Activated naive CD4-positive, alpha-beta T cell (primary cell): ENCODE measurements at places on chromosomes 2 and 18.

DNA sequence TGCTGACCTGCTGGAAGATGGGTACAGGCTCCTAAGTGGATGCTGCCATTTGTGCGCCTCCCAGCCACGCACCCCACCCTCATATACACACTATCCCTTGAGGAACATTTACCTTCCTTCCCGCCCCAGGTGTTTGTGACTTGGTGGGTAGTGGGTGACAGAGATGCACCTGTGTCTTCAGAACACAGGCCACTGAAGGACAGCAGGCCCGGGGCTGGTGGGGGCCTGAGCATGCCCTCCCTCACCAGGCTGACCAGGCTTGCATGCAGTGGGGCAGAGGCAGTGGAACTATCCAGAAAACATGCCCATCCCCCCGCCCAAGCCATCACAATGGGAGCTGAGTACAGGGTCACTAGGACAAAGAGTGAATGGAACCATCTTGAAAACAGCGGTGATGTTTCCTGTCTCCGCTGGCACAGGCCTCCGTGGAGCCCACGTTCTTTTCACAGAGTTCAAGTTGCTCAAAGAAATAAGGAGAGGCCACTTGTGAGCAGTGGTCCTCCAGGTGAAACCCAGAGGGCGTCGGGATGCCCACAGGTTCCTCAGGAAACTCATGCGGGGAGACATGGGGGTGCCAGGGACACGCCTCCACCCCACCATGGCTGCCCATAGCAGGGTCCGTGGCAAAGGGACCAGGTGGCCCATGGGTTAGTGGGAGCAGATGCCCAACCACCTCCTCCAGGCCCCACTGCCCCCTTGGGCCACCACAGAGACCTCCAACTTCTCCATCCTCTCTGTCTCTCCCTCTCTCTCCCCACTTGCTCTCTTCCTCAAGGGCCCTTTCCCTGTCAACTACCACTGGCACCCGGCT lies 90.9 kb downstream of the MALT1 start:
- no peak for DNase-seq

DNA sequence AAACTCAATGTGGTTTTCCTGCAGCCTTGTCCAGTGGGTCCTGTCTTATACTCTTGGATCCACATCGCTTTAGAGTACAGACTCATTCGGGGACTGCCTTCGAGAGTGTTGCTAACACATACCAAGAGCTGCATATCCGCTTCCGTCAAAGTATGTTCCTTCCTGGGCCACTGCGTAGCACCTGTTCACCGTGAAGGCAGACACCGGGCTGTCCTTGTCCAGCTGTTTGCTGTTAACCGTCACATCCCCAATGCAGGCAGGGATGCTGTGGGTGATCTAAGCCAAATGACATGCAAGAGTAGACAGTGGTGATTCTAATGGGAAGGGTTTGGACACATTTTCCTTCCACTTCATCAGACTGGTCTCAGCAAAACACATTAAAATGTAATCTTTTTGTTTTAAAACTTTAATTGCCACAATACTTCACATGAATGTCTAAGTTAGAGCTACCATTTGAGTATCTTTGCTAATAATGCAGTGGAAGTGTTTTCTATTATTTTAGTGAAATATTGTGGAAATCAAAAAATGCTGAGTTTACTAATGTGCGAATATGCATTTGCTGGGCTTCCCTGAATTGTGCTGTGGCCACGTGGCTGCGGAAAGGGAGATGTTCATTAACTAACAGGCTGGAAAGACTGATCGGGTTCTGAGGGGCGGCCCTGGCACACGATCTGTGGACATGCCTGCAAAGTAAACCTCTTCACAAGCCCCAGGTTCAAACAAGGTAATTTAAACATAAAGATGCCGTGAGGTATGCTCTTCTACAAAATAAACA lies 169.1 kb downstream of the LAMA1 start:
- no peak for DNase-seq

DNA sequence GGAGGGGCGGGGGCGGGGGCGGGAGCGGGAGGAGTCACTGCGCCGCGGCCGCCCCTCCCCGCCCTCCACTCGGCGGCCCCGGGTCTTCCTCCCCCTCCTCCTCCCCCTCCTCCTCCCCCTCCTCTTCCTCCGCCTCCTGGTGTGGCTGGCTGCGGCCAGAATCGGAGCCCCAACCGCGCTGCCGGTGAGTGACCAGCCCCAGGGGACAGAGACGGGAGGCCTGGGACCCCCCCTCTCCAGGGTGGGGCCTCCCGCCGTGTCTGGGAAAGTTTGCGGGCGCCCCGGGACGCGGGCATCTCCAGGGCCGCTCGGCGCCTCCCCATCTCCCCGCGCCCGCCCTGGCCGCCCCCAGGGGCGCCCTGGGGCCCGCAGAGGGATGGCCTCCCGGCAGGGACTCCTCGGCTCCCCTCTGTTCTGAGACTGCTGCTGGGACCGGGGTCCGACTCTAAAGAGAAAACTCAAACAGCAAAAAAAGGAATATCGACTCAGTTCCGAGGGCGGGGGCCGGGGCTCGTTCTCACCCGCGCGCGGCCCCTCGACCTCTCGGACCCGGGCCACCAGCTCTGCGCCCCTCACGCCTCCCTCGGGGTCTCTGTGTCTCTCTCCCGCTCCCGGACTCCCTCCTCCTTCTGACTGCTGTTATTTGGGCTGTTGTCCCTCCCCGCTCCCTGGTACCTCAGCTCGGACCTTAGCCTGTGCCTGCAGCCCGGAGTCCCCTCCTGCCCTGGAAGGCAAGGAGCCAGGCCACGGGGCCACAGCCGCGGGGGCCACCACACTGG lies at the start of gene STON1:
Gene STON1, plus strand, starts transcription at position 122 of the 779 bp plus-strand sequence. CDS start 50,480 bp downstream, outside the sequence.
- no peak for DNase-seq

- DNase-seq, result no peak
Observed at GRCh38 chr2:230877759-230878598, 13.2 kb downstream of the ITM2C start.

DNA sequence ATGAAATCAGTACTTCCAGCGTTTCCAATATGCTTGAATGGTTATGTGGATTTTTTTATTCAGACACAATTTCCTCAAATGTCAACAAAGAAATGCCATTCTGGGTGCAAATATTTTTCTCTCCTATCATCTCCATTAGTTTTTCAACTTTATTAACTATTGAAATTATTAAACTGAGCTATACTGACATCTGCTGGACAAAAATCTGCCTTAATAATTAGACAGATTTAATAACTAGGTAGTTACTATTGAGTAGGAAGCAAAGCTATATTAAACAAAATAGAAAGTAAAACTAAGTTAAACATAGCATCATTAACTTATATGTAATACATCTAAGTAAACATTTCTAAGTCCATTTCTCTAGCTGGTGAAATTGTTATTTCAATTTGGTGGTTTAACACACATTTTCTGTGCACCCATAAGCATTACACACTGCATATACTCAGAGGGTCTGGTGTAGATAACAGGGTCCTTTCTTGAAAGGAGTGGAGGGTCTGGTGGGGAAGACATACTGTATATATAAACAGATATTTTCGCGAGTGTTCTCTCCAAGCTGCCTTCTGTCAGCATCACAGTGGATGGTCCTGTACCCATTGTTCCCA lies 77.0 kb downstream of the LANCL1 start:
- no peak for DNase-seq

DNA sequence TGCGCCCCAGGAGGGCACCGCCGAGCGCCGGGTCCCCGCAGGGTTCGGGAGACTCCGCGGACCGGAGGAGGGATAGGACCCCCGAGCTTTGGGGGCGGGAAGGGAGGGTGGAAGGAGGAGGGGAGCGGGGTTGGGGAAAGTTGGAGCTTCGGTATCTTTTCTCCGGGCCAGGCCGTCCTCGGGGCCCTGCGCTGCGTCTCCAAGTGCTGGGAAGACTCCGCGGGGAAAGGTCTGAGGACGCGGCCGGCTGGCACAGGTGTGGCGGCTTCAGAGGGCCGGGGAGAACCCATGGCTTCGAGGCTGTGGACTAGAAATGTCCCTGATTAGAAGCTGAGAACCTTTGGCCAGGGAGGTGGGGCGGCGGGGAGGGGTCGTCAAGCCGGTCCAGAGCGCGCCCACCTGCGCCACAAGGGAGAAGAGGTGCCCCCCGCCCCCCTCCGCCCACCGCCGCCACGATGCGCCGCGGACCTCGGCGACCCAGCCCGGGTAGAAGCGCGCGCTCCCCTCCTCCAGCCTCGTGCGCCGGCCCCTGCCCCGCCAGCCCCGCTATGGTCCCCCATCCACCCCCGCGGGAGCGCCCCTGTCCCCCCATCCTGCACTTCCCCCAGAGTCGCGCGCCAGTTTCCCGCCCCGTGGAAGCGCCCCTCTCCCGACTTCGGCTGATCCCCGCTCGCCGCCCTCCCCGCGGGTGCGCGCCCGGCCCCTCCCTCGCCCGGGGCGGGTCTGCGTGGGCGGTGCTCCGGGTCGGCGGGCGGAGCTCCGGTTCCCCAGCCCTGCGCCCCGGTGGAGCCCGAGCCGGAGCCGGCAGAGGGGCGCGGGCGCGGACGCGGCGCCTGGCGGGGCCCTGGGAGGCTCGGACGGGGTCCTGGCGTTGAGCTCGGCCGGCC lies at the start of gene SNTG2:
Gene SNTG2, plus strand, starts transcription at position 770 of the 887 bp plus-strand sequence. CDS start 148 bp downstream, outside the sequence.
- peak; percentile 27 for DNase-seq

GRCh38 chr2:150491430-150491829 lies 4.0 kb upstream of the RND3 start:
- DNase-seq, result no peak

DNA sequence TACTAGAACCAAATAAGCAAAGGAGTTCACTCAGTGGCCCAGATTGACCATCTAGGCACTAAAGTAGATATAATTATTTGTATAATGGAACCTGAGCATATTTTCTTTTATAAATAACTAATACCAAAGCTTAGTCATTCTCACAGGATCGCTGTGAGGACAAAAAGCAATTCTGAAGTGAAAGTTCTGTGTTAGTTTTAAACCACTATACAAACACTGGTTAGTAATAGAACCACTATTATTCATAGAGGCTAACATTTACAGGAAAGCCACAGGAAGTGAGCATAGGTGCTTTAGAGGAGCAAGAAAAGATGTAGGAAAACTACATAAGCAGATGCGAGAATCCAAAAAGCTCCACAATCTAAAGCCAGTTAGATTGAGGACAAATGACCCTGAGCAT lies 364.7 kb downstream of the XIRP2 start:
- DNase-seq, result no peak

DNA sequence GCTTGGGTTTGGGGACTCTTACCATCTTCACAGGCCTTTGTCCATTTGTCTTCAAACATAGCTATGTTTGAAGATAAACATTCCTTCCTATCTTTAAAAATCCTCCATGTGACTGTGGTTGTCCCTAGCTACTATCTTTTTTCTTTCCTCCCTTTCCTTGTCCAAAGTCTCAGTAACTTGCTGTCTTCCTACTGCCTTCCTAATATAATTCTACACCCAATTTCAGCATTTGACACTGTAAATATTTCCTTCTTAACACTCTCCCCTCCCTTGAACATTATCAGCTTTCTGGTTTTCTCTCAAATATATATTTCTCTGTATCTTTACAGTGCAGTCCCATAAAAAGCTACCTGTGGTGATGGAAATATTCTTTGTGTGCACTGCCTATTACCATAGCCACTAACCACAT lies 5.3 kb upstream of the SP3 start:
- no peak for DNase-seq

DNA sequence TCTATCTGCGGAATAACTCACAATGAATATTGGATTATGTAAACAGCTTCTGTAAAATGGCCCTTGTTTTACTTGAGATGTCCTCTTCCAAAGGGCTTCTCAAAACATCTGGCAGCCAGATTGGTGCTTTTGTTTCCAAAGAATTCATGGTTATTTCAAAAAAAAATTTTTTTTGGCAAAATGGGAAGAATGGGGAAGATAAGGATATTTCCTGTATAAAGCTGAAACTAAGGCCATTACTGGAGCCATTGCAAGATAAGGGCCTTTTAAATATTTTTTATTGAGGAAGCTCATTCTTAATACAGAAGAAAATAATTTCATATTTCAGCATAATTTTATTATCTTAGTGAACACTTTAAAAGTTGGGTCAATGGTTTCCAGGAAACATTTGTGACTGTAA lies 259.1 kb downstream of the GALNT13 start:
- DNase-seq, result no peak

- DNase-seq, result no peak
Observed at GRCh38 chr2:105180491-105180972, 61.0 kb upstream of the GPR45 start.

GRCh38 chr18:30192216-30192615 lies 850.3 kb downstream of the DSC3 start:
- no peak for DNase-seq

DNA sequence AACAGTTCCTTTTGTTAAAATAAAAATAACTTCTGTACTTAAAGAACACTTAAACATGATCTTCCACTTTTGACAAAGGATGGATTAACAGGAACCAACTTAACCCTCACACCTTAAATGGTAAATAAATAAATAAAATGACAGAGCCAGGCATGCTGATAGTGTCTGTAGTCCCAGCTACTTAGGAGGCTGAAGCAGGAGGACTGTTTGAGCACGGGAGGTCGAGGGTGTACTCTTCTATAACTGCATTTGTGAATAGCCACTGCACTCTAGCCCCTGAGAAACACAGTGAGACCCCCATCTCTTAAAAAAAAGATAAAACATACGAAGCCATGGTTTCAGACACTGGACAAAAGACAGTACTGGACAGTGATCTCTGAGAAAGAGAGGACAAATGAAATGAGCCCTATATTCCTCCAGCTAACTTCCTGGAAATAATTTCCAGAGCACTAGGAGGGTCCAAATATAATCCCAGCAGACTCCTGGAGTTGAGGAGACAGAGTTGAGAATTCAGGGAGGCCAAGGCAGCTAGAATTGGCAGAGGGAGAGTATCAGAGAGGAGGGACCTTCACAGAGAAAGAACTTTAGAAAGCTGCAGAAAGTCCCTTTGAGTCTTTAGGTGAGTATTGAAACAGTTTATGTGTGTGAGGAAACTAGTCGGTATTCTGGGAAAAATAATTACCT lies 17.4 kb downstream of the PPP4R1 start:
- no peak for DNase-seq

GRCh38 chr2:175872005-175872348 lies 130.1 kb downstream of the LNPK start:
- no peak for DNase-seq

GRCh38 chr2:152231446-152231845 lies 55.9 kb upstream of the STAM2 start:
- no peak for DNase-seq

DNA sequence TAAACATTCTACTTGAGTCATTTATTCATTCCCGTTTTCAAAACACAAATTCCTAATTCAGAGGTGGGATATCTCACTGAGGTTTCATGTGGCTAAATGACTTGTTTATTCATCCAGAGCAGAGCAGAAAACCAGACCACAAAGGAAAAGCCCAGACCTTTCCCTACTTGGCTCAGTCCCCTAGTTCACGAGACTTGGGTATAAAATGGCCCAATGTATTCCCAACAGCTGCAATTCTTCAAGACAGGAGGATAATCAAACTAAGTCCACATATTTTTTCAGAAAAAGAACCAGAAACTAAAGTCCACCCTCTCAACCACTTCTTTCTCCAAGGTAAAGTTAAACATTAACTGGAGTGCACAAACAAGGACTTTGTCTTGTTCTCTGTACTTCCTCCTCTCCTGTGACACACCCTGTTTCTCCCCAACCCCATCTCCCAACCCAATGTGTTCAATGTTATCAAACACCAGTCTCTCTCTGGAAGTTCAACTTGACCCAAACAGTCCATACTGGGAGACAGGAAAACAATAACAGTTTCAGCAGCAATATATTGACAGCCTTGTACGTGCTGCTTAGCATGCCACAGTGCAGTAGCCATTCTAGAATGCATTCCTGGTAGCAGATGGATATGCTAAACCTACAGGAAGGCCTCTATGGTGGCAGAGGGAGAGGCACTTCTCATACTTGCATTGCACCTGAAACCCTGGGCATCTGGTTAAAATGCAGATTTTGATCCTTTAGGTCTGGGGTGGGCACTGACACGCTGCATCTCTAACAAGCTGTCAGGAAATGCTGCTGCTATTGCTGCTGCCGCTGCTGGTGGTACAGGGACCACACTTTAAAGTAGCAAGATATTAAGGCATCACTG lies 110.7 kb downstream of the INO80D start:
- DNase-seq, result no peak
